ENCODE measurements at places on chromosomes 12 and 14.

DNA sequence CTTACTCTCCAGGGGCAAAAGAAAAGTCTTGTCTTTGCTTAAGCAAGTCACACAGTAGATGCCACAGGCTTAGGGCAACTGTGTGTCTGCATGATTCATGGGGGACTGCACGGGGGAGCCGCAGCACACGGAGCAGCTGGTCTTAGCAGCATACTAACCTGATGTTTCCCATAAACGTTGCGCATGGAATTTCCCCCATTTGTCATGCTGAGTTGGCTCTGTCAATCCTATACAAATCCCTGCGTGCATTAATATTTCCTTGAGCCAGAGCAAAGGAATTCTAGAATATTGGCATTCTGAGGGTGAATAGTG is 71.2 kb downstream of the SAMD4A start:
- DNase-seq: no peak

DNA sequence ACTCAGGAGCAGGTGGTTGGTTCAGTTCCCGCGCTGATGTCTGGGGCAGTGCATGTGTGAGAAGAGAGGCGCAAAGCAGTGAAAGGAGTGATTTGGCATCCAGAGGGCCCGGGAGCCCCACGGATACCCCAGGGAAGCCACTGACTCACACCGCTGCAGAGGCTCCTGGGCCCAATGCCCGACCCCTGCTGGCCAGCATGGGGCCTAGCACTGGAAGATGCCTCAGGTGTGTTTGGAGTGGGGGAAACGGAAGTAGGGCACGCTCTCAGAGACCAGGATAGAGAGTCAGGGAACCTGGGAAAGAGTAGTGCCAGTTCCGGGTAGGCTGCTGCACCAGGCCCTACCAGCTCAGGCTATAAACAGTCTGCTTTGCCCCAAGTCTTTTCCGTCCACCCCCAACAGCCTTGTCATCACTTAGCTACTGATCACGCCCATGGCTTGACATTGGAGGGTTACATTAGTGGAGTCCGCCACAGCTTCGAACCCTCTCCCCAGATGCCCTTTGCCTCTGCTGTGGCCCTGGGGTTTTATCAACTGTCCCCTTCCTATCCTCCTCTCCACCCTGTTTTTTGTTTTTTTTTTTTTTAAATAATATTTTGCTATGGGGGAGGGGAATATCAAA is 9.5 kb upstream of the CSAD start:
- DNase-seq: peak; percentile 30

- DNase-seq: no peak
These were observed 10.8 kb upstream of the DGLUCY start for GRCh38 chr14:91103116-91103515.

DNA sequence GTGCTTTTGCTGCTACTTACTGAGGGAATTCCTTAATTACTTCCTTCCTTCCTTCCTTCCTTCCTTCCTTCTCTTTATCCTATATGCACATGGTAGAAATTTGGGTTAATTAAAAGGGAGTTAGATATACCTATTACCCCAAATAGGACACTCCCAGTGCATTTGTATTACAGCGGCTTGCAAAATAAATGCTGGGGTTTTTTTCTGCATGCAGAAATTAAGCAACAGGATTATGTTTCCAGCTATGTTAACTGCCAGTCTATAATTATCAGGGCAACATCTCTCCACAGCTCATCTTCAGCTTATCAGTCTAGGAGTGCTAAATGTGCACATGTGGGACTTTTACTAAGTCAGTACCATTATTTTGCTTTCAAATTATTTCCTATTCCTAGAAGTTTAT is 132.9 kb upstream of the SLC35F4 start:
- no peak for DNase-seq

GRCh38 chr12:127245009-127245408 is 1022.0 kb upstream of the TMEM132C start:
- no peak for DNase-seq

GRCh38 chr14:30125322-30125979 is 197.8 kb upstream of the PRKD1 start:
- no peak for DNase-seq

DNA sequence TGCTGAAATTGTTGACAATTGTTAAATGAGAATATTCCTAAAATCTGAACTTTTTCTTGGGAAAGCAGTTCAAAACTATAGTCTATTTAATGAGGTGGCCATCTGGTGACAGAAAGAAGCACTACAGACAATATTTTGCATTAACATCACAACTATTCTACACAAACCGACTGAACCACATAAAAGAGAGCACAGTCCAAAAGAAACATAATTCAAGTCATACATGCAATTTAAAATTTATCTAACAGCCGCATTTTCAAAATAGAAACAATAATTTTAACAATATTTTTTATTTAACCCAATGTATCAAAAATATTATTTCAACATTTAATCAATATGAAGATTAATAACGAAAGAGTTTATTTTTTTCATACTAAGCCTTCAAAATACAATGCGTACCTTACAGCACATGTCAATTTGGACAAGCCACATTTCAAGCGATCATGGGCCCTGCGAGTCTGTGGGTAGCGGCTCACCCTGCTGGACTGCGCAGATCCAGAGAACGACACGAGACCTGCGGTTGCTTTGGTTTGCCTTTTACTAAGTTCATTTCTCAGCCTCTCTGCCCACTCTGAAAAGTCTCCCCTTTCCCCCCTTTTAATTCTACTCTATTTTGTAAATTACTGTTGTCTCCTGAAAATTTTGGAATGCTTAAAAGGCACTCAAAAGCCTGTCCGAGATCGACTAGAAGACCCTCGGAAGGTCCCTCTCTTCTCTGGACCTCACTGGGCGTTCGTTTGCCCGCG is 947 bp upstream of the LRRC9 start:
- no peak for DNase-seq

- peak; percentile 21 for DNase-seq
These were observed 92.9 kb downstream of the KSR2 start for GRCh38 chr12:117875744-117876435.

- no peak for DNase-seq
These were observed 67.8 kb downstream of the CD163L1 start for GRCh38 chr12:7376196-7376595.

DNA sequence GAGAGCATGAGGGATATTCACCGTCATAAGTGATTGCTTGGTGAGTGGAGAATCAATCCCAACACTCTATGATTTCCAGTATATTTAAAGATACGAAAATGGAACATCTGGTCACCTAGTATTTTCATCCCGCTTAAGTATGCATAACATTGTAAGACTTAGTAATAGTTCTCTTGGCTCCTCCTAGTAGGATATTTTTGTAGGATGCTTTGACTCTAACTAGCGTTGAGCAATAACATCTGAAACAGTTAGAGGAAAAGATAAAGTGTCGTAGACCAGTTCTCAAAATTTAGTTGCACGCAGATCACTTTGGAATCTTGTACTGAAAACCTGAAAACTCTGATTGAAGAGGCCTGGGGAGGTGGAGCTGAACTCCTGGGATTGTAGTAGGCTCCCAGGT is 7.6 kb downstream of the SAMD4A start:
- no peak for DNase-seq

DNA sequence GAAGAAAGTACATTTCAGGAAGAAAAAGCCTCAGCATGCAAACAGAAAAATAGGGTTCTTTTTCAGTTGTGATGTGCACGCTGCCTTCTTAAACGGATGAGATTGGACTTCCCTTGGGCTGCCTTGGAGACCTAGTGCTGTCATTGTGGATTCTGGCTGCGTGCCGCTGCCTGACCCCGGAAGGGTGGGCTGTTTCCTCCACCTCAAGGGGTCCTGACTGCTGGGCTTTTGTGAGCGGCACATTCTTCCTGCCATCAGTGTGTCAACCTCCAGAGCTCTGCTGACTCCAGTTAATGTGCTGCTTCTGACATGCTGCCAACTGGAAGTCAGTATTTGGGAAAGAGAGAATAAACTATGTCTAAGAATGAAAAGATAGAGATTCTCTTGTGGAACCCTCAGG is 25.1 kb downstream of the CCNK start:
- DNase-seq: no peak

- no peak for DNase-seq
These were observed 15.9 kb downstream of the UBE2N start for GRCh38 chr12:93425736-93426411.

GRCh38 chr12:48175613-48176416 is 7.6 kb upstream of the CCDC184 start:
- no peak for DNase-seq

DNA sequence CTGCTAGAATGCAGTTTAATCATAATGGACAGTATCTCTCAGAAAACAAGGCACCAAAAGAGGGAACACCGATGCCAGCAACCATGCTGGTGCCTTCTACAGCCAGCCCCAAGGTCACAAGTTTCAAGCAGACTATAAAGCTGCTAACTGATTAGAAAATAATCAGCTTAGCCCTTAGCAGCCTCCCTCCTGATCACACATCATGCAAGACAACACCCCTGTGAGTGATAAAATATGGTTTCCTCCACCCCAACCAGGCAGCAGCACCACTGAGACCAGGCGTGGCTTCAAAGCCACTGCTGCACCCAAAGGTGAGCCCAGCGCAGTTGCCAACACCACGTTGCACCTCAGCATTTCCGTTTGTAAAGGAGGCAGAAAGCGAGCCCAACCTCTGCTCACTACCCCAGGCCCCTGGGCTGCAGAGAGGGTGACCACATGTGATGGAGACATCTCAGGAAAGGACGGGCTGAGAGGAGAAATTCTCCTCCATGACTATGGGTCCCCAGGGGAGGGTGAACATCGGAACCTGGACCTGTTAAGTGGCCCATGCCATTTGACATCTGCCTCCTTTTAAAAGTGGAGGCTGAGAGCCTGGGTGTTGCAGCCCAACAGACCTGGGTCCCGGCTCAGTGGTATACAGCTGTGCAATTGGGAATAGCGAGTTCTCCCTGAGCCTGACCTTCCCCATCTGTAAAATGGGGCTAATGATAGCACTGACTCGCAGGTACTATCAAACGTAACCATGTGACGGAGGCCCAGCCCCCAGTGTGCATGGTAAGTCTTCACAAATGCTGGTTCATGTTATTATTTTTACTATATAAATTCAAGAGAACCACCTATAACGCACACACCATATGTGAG is 11.5 kb downstream of the ZFP36L1 start:
- DNase-seq: no peak

- no peak for DNase-seq
These were observed 790 bp downstream of the GTF2A1 start for GRCh38 chr14:81219759-81220579.

- DNase-seq: no peak
These were observed 373.0 kb downstream of the ALG10 start for GRCh38 chr12:34395056-34396005.

DNA sequence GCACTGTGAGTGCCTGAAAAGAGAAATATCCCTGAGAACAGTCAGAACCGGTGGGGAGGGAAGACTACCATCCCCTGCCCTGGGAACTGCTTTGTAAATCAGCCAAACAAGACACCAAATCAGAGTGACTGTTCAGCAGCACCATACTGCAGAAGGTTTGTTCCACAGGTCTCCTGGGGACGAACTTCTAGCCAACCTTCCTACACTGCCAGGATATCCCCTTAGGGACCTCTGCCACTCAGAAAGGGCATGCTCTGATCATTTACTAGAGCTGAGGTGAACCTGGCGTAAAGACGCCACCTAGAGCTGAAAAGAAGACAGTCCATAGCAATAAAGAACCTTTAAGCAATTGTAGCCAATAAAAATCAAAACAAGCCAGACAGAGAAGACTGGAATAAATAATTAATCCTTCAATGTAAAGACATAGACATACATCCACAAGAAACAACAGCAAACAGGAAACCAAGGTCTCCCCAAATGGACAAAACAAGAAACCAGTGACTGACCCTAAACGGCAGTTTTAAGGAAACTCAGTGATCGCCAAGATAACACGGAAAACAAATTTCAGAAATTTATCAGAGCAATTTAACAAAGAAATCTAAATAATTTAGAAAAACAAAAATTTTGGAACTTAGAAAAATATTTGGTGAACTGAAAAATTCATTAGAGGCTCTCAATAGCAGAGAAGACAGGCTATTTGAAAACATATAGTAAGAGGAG is 228.1 kb upstream of the AMIGO2 start:
- no peak for DNase-seq

DNA sequence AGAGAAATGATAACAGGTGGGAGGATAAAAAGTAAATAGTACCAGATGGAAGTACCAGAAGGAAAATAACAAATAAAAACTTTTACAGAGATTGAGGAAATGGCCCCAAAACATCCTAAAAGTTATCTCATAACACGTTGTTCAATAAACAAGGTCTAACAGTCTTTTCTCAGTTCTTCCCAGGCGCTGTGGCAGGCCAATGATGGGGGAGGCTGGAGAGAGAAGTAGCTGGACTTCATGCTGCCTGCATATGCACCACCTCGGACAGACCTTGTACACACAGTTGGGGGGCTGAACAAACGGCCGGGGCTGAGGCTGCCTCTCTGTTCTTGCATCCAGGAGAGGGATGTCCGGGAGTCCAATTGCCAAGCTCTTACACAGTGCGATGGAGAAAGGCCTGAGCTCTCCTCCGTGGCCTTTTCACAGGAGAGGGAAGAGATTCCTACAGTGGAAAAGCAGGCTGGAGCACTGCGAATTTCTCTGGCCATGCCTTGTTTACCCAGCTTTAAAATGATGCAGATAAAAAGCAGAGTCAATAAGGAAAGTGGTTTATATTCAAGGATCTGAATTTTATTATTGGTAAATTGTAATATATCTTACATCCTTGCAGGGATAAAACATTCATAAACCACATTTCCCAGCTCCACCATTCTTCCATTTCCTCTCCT is 109.8 kb downstream of the PHLDA1 start:
- no peak for DNase-seq

GRCh38 chr12:15049461-15050153 is 76.8 kb downstream of the PDE6H start:
- DNase-seq: no peak

DNA sequence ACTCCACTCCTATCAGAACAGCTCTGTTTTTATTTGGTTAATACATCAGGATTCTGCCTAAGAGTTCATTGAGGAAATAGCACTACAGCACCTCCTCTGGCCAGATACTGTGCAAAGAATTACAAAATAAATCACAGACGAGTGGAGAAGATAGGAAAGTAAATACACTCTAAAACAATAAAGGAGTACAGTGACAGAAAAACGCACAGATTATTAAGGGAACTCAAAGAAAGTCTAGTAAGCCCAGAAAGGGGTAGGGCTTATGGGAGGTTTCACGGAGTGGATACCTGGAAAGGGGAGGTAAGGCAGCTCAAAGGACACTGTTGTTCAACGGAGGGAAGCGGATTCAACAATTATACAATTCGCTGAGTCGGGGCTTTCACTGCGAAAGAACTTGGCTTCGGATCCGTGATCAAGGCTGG is 5.5 kb downstream of the OR10AD1 start:
- no peak for DNase-seq

DNA sequence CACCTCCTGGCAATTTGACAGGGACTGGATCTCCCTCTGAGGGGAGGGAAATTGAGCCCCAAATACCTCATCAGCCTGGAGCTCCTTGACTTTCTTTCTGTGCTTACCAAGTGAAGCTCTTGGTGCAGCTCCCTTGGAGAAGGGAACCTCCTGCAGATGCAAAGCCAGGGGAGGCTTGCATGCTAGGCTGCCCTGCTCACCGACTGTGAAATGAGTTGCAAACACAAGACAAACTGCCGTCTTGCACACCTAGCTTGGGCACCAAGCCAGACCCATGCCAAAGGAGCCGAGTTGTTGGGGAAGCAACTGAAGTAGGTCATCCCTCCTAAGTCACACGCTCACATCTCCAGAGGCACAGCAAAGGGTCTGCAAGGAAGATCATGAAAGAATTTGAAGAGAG is 95.2 kb downstream of the GTF2A1 start:
- DNase-seq: no peak

GRCh38 chr12:110424237-110424636 is 20.7 kb upstream of the ANAPC7 start:
- DNase-seq: no peak
